Tibial nerve (tissue), 4 donors: ENCODE measurements at places on chromosomes 2 and 18. TPM values are rescaled to one million over a fixed set of nuclear protein-coding genes. Genes with fewer than 3 reads are reported as not detected.

GRCh38 chr2:227164763-227165291 is 403 bp downstream of the COL4A3 start:
- DNase-seq = no peak

DNA sequence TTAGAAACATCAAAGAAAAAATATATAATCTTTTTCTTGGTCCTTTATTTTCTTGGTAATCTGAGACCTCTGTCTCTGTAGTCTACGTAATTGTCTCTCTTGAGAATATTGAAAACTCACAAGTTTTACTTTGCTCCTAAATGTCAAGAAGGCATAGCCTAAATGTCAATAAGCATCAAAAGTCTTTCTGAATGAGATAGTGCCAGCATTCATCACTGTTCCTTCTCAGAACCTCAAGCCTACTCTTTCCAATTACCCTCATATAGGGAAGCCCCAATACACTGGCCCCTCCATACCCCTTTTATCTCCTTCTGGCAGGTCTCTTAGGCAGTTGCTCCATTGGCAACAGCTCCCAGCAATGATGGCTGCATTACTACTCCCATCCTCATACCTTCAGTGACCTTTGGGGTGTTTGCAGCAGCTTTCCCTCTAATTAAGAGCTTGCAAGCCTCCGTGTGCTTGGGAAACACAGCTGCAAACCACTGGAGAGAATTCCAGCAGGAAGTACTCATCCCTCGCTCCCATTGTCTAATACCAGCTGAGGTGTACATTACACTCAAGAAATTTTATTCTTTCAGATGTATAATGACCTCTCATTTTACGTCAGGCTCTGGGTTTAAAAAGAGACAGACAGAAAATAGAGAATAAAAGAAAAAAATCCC is 95.8 kb downstream of the KYNU start:
- DNase-seq = no peak

MRO gene
- total RNA-seq = 0.63 TPM

GRCh38 chr2:9077691-9078090 is 74.2 kb upstream of the MBOAT2 start:
- DNase-seq = no peak
